ENCODE measurements at places on chromosomes 2 and 18.

GRCh38 chr2:31129375-31130171, 8.7 kb downstream of the GALNT14 start:
- no peak for DNase-seq
- H3K27ac ChIP-seq, result no peak overlapping the region
- H3K4me1 ChIP-seq, result no peaks in the 10 kb centered on the region
- H3K4me3 ChIP-seq, result no peak overlapping the region
- no peaks in the 10 kb centered on the region for H3K27me3 ChIP-seq
- H3K36me3 ChIP-seq, result no peaks in the 10 kb centered on the region

- no peak for DNase-seq
- H3K4me1 ChIP-seq, result peaks cover 2% of the 10 kb centered on the region
- H3K4me3 ChIP-seq, result no peak overlapping the region
- H3K27ac ChIP-seq, result no peak overlapping the region
- peaks cover 2% of the 10 kb centered on the region for H3K27me3 ChIP-seq
- no peaks in the 10 kb centered on the region for H3K36me3 ChIP-seq
Measured at GRCh38 chr18:54387631-54388030, 29.9 kb downstream of the C18orf54 start.

- H3K4me3 ChIP-seq, result no peak overlapping the region
- H3K27ac ChIP-seq, result no peak overlapping the region
- peaks cover 3% of the 10 kb centered on the region for H3K4me1 ChIP-seq
Measured at GRCh38 chr2:55922291-55922907, 1.2 kb downstream of the EFEMP1 start.

DNA sequence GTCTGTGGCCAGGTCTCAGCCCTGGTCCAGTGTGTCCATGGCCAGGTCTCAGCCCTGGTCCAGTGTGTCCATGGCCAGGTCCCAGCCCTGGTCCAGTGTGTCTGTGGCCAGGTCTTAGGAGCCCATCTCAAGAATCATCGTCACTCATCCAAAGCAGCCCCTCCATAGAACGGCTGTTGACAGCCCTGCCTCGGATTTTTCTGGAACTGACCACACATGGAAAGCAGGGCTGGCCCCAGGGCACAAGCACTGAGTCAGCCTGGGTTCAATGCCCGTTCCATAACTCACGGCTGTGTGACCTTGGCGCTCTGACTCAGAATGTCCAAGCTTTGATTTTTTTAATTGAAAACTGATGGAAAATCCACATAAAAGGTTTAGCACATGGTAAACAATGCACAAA, 59.9 kb upstream of the SNTG2 start:
- no peaks in the 10 kb centered on the region for H3K4me1 ChIP-seq
- no peak for DNase-seq
- H3K36me3 ChIP-seq, result no peaks in the 10 kb centered on the region
- H3K4me3 ChIP-seq, result no peak overlapping the region
- H3K27me3 ChIP-seq, result peaks cover 21% of the 10 kb centered on the region

DNA sequence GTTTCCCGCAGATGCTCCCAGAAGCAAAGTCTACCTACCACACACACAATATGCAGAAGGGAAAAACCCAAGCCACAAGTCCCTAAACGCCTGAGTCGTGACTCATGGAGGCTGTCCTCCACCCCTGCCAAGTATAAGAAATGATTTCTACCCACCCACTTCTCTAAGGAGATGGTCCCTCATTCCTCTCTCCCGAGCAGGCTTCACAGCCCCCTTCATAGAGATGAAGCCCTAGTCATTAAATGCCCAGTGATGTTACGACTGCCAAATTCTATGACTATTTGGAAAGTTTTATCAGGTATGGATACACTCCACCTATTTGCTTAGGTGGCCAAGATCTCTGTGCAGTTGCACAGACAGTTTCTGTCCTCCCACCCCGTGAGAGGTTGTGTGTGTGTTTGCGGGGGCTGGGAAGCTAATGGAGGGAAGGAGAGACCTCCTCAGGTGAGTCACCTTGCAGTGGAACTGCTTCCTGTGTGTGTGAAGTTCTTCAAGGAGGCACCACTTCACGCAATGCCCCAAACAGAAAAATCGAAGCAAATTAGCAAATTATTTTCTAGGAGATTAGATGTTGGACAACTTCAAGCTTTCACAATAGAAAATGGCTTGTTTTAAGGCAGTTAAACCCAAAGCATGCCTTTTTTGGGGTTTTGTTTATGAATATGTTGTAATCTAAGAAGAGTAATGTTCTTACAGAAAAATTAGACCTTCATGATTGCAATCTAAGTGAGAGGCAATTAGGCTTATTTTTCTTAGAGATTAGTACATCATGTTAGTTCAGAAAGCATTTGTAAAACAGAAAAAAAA, 175.2 kb downstream of the TGIF1 start:
- H3K27ac ChIP-seq, result peak overlapping the region; percentile 64
- H3K36me3 ChIP-seq, result no peaks in the 10 kb centered on the region
- no peak for DNase-seq
- peaks cover 17% of the 10 kb centered on the region for H3K4me1 ChIP-seq

- no peaks in the 10 kb centered on the region for H3K36me3 ChIP-seq
- DNase-seq, result no peak
- H3K4me3 ChIP-seq, result no peak overlapping the region
- H3K27ac ChIP-seq, result no peak overlapping the region
- peaks cover 18% of the 10 kb centered on the region for H3K27me3 ChIP-seq
Measured at GRCh38 chr2:62688771-62689170, 16.7 kb upstream of the EHBP1 start.

DNA sequence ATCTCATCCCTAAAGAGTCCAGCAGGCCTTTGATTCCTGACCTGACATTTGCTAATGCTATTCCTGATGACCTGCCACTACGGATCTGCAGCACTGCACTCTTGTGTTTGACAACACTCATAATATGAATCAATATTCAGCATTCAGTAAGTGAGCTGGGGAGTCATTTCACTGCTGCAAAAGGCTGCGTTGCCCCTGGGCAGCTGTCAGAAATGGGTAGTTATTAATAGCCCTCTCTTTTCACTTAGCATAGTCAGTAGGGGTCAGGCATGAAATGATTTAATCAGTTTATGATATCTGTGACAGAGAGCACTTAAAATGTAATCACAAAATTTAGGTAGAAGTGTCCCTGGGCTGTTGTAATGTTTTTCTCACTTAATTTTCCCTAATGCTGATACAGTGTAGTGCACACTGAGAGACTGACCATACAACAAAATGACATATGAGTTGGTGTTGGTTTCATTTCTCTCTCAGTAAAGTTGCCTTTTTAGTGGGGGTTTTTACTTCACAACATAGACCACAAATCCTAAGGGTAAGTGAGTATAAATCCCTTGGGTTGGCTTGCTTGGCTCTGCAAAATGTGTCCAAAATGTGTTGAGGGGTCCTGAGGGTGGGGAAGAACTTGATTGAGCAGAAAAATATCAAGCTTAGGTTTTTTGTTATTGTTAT, 184.8 kb downstream of the CAMKMT start:
- H3K36me3 ChIP-seq, result peaks cover 9% of the 10 kb centered on the region
- no peak for DNase-seq
- no peaks in the 10 kb centered on the region for H3K4me1 ChIP-seq
- H3K27ac ChIP-seq, result no peak overlapping the region

DNA sequence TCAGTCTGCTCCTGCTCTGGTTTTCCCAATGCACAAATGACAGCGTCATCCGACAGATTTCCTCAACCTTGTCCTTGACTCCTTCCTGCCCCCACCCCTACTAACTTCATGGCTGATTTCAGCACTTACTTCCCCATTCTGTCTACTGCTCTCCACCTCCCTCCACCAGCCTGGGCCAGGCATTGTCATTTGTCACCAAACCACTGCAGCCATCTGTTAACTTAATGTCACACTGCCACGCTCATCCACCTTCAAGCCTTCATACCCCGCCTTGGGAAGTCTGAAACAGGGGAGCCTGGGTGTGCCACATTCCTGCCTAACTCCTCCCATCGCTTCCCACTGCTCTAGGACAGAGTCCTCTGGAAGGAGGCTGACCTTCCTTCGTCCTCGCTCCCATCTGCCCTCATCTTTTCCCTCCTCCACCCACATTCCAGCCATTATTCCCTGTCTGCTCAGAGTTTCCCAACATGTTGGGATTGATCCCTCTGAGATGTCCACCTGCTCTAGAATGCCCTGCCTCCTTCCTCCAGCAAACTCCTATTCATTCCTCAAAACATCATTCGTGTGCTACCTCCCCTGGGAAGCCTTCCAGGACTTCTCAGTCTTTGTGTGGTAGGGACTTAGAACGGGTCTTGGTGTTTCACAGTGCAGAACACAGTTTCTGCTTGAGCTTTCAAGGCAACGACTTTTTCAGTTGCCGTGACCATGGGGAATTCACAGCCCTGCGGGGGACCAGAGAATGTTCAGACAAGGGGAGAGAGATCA, 42.2 kb upstream of the SMAD7 start:
- peak; percentile 45 for DNase-seq
- H3K27ac ChIP-seq, result peak overlapping the region; percentile 70
- H3K4me1 ChIP-seq, result peaks cover 20% of the 10 kb centered on the region
- H3K36me3 ChIP-seq, result no peaks in the 10 kb centered on the region
- H3K4me3 ChIP-seq, result peak overlapping the region; percentile 42

GRCh38 chr2:23037596-23037995, 347.4 kb upstream of the KLHL29 start:
- no peak overlapping the region for H3K4me3 ChIP-seq
- no peaks in the 10 kb centered on the region for H3K36me3 ChIP-seq
- H3K27me3 ChIP-seq, result no peaks in the 10 kb centered on the region
- H3K4me1 ChIP-seq, result no peaks in the 10 kb centered on the region
- no peak for DNase-seq

- no peak overlapping the region for H3K27ac ChIP-seq
- H3K4me1 ChIP-seq, result no peaks in the 10 kb centered on the region
- DNase-seq, result no peak
Measured at GRCh38 chr2:182506606-182507005, 79.8 kb upstream of the PDE1A start.

DNA sequence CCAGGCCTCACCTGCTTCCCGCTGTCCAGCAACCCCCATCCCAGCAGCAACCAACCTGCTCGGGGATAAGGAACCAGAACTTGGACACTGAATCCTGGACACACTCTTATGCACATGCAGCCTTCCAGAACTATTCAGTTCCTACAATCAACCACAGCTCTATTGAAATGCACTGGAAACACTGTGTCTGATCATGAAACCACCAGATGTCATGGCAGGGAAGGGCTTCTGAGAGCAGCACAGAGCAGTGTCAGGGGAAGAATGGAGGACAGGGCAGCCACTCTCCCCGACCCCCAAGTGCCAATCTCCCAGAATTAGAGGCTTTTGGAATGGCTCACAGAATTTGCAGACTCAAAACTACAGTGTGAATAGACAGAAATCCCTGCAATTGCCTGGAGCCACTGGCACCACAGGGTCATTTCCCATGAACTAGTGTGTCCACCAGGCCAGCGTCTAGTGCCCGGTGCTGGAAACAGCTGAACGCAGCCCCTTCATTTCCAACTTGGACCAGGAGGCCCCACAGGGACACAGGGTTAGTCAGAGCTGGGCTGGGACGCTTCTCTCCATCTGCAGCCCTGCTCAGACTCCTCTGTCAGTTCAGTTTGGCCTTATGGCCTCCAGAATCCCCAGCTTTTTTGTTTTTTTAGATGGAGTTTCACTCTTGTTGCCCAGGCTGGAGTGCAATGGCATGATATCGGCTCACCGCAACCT, 25.5 kb downstream of the MRPL35 start:
- H3K27ac ChIP-seq, result no peak overlapping the region
- H3K36me3 ChIP-seq, result no peaks in the 10 kb centered on the region
- peaks cover 46% of the 10 kb centered on the region for H3K4me1 ChIP-seq
- no peaks in the 10 kb centered on the region for H3K27me3 ChIP-seq

- H3K27me3 ChIP-seq, result no peaks in the 10 kb centered on the region
- DNase-seq, result no peak
- no peak overlapping the region for H3K4me3 ChIP-seq
- H3K27ac ChIP-seq, result no peak overlapping the region
Measured at GRCh38 chr18:70506511-70506910, 217.7 kb downstream of the SOCS6 start.

DNA sequence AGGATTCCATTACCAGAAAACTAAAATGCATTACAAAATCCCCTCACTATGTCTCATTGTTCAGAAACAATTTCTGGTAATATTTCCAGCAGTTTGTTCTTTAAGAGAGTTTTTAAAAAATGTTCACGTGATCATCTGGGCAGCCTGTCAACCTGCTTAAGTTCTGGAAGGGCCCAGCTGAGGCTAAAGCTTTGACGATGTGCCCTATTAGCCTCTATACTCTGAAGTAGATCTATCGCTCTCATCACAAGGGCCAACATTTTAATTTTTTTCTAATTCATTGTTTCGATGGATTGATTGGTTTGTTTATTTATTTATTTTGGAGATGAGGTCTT, 205.8 kb downstream of the PRKCE start:
- no peaks in the 10 kb centered on the region for H3K27me3 ChIP-seq
- peaks cover 4% of the 10 kb centered on the region for H3K36me3 ChIP-seq
- H3K27ac ChIP-seq, result no peak overlapping the region
- H3K4me3 ChIP-seq, result no peak overlapping the region
- peaks cover 49% of the 10 kb centered on the region for H3K4me1 ChIP-seq

DNA sequence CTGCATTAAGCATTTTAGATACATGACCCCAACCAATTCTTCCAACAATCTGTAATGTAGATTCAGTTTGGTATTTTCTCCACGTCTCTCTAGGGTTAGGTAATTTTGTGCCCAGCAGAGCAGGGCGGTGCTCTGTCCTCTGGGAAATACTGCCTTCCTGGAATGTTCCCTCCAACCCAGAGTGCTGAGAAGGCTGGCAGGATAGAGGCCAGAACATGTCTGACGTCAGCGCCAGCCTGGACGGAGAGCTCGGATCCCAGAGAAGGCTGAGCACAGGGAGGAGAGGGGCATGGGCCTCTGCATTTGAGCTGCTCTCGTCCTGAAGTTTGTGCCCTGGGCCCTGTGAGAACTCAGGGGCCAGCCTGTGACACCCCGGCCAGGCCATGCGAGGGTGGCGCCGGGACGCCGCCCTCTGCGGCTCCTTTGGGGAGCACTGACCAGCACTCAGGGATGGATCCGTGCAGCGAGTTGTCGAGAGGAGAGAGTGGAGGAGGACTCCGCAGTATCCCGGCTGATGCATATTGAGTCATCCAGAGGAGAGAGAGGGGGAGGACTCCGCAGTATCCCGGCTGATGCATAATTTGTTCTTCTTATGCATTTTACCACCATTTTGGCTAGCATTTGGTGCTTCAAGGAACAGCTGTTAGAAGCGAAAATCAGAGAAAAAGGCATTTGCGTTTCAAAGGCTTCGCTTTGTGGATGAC, 80.0 kb upstream of the PXDN start:
- no peaks in the 10 kb centered on the region for H3K36me3 ChIP-seq
- no peak overlapping the region for H3K27ac ChIP-seq
- H3K27me3 ChIP-seq, result no peaks in the 10 kb centered on the region
- DNase-seq, result no peak
- H3K4me1 ChIP-seq, result no peaks in the 10 kb centered on the region

- H3K36me3 ChIP-seq, result no peaks in the 10 kb centered on the region
- H3K4me3 ChIP-seq, result no peak overlapping the region
- no peak for DNase-seq
- H3K4me1 ChIP-seq, result no peaks in the 10 kb centered on the region
Measured at GRCh38 chr2:226585130-226585561, 214.5 kb downstream of the IRS1 start.

GRCh38 chr2:112582314-112582746, 2.1 kb upstream of the CHCHD5 start:
- DNase-seq, result no peak
- H3K36me3 ChIP-seq, result peaks cover 18% of the 10 kb centered on the region
- no peaks in the 10 kb centered on the region for H3K27me3 ChIP-seq

Measured in activated B cell treated with CpG ODN at 0.5 μM for 24 hours (primary cell).